Activated CD8-positive, alpha-beta memory T cell treated with anti-CD3 and anti-CD28 coated beads for 1 hour (primary cell): ENCODE measurements at places on chromosomes 5 and 9.

- no peak for DNase-seq
These were observed 64.1 kb upstream of the RAD23B start for GRCh38 chr9:107218829-107219485.

GRCh38 chr5:55108661-55109060 is 6.2 kb downstream of the GZMA start:
- DNase-seq: no peak

DNA sequence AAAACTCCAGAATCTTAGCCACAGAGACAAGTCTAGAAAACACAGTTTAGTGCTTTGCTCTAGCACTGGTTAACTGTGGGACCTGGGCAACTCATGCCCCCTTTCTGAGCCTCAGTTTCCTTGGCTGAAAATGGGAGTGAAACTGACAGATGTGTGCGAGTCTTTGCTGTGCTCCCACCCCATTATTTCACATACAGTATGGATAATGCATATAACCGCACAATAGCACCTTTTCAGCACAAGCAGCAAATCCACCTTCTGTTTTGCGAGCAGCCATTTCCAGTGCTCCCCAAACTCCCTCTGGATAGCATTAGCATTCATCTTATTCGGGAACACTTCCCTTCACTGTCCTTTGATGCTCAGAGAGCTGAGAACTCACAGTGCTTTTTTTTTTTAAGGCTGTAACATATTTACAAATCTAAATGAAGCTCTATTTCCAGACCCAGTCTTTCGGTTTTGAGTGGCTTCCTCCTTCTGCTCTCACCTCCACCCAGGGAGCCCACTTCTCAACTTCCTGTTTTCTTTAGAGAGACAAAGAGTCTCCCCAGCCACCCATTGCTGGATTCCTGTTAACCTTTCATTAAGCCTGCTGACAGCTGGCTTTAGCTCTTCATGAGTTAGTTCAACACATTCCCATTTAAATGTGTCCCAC is 49.2 kb downstream of the TIMD4 start:
- DNase-seq: no peak

DNA sequence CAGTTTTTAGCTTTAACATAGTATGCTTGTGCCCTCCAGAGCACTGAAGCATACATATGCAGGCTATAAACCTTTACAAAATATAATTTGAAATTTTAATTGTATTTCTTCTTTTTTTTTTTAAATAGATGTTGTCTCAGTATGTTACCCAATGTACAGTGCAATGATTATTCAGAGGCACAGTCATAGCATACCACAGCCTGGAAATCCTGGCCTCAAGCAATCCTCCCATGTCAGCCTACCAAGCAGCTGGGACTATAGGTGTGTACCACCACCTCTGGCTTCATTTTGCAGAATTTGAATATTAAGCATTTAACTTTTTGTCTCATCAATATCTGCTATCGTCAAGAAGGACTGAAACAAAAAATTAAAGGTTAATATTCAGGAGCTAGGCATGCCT is 16.9 kb upstream of the ZNF782 start:
- no peak for DNase-seq

GRCh38 chr5:119288379-119289033 is 67.3 kb upstream of the TNFAIP8 start:
- no peak for DNase-seq

GRCh38 chr5:547086-547924 is 23.1 kb upstream of the SLC9A3 start:
- no peak for DNase-seq

GRCh38 chr9:129482521-129483414 is 138.1 kb downstream of the C9orf50 start:
- DNase-seq: no peak

DNA sequence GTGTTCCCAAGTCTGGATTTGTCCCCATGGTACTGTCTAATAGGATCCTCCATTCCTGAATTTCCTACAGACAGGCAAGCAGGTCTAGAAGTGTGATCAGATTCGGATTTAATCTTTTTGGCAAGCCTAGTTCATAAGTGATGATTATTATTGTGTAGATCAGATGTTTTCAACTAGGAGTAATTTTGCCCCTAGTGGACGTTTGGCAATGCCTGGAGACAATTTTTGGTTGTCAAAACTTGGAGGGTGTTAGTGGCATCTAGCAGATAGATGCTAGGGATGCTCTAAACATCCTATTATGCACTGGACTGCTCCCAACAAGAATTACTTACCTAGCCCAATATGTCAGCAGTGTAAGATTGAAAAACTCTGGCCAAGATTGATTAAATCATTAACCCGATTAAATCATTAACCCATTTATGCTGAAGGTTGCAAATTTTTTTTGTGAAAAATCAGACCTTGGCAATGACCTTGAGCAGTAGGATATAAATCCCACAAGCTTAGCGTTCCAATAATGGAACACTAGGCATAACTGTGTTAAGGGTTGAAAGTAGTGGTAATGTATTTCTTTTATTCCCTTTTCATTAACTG is 28.2 kb downstream of the TCERG1 start:
- DNase-seq: no peak

GRCh38 chr9:132146039-132146438 is 15.8 kb upstream of the NTNG2 start:
- DNase-seq: no peak

GRCh38 chr9:94801234-94801633 is 74.7 kb downstream of the AOPEP start:
- DNase-seq: no peak

GRCh38 chr9:120579139-120580050 is 572 bp downstream of the CDK5RAP2 start:
- no peak for DNase-seq

GRCh38 chr5:152262667-152263066 is 142.4 kb downstream of the NMUR2 start:
- no peak for DNase-seq
